ENCODE measurements at places on chromosomes 5 and 9. TPM values are rescaled to one million over a fixed set of nuclear protein-coding genes. Genes with fewer than 3 reads are reported as not detected.

GRCh38 chr9:96874947-96875460, 20.7 kb upstream of the ZNF782 start:
- peaks cover 18% of the 10 kb centered on the region for H3K4me1 ChIP-seq
- no peaks in the 10 kb centered on the region for H3K36me3 ChIP-seq
- peak overlapping the region; percentile 56 for H3K4me3 ChIP-seq
- no peak for DNase-seq
- peak overlapping the region; percentile 59 for H3K27ac ChIP-seq
- peaks cover 38% of the 10 kb centered on the region for H3K27me3 ChIP-seq

- no peak overlapping the region for H3K27ac ChIP-seq
- no peak overlapping the region for H3K4me3 ChIP-seq
- H3K36me3 ChIP-seq, result no peaks in the 10 kb centered on the region
Measured at GRCh38 chr5:142017832-142018427, 5.1 kb upstream of the GNPDA1 start.

DNA sequence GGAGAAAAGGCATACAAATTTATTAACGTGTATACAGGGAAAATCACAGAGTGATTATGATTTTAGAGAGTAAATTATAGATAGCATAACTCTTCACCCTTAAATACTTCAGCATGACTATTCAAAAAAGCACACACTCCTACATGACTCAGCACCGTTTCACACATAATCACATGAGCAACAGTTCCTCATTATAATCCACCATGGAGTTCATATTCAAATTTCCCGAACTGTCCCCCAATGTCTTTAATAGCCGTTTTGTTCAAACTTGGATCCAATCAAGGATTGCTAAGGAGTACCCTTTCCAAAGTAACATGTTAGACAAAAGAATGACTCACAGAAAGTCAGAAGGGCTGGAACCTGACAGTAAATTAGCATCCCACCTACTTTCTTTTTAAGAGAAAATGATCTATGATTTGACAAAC, 32.1 kb downstream of the RAPGEF1 start:
- DNase-seq, result no peak
- peaks cover 96% of the 10 kb centered on the region for H3K4me1 ChIP-seq
- peak overlapping the region; percentile 71 for H3K27ac ChIP-seq
- H3K36me3 ChIP-seq, result no peaks in the 10 kb centered on the region
- H3K27me3 ChIP-seq, result no peaks in the 10 kb centered on the region
- H3K4me3 ChIP-seq, result peak overlapping the region; percentile 18

- H3K27ac ChIP-seq, result no peak overlapping the region
- no peak for DNase-seq
- no peaks in the 10 kb centered on the region for H3K27me3 ChIP-seq
- H3K4me3 ChIP-seq, result no peak overlapping the region
Measured at GRCh38 chr5:114857941-114858551, 311.7 kb downstream of the TRIM36 start.

- H3K27me3 ChIP-seq, result no peaks in the 10 kb centered on the region
- DNase-seq, result no peak
- H3K36me3 ChIP-seq, result peaks cover 32% of the 10 kb centered on the region
- no peak overlapping the region for H3K4me3 ChIP-seq
- no peaks in the 10 kb centered on the region for H3K4me1 ChIP-seq
Measured at GRCh38 chr5:157384971-157385709, 74.9 kb upstream of the NIPAL4 start.

GRCh38 chr9:70998962-70999361, 122.5 kb downstream of the TRPM3 start:
- H3K36me3 ChIP-seq, result no peaks in the 10 kb centered on the region
- DNase-seq, result no peak
- no peaks in the 10 kb centered on the region for H3K27me3 ChIP-seq
- H3K4me1 ChIP-seq, result no peaks in the 10 kb centered on the region
- no peak overlapping the region for H3K4me3 ChIP-seq

DNA sequence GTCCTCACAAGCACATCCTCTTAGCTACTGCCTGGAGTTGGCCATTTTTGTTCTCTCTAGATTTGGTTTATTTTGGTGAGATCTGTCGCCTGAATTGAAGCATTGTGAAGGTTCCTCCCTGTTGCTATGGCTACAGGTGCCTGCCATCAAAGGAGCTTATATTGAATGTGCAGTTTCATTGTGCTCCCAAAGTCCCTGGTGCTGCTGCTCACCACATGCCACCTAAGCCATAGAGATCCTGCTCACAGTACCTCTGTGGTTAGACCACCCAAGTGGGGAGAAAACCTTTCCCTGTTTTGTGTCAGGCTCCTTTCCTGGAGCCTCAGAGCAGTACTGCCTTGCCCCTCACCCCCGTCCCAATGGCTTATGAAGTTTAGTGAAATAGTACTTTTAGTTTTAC, 383.4 kb downstream of the TMEM38B start:
- H3K27me3 ChIP-seq, result no peaks in the 10 kb centered on the region
- H3K4me3 ChIP-seq, result no peak overlapping the region
- DNase-seq, result no peak
- H3K4me1 ChIP-seq, result no peaks in the 10 kb centered on the region

DNA sequence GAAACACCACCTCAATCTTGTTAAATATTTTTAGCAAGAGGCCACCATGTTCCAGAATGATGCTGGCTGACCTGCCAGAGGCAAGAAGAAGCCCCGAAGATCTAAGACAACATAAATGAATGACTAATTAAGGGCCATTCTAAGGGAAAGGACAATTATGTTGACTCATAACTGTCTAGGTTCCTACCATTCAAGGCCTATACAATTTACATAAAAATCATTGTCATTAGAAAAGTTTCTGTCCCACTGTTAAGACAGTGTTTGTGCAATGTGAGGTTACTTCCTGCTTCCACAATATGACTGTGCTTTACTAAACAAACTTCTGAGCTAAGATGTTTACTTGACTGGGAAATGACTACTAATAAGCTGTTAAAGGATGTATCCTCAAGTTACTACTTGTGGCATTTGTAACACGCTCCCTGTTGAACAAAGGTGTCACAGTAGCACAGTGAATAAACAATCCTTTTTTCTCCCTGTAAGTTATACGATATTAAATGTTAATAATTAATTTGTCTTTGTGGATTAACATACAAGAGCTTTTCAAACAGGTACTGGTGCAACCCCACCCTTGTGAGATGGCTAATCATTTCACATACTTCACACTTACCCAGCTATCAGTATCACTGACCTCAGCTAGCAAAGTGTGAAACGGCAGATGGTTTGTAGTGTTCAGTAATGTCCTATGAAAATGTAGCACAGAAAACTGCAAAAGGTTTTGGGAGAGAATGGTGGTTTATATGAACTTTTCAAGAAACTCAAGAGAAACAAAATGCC, 195.8 kb downstream of the EFNA5 start:
- peaks cover 10% of the 10 kb centered on the region for H3K4me1 ChIP-seq
- no peaks in the 10 kb centered on the region for H3K36me3 ChIP-seq
- H3K27ac ChIP-seq, result peak overlapping the region; percentile 61
- DNase-seq, result no peak
- H3K4me3 ChIP-seq, result no peak overlapping the region

DNA sequence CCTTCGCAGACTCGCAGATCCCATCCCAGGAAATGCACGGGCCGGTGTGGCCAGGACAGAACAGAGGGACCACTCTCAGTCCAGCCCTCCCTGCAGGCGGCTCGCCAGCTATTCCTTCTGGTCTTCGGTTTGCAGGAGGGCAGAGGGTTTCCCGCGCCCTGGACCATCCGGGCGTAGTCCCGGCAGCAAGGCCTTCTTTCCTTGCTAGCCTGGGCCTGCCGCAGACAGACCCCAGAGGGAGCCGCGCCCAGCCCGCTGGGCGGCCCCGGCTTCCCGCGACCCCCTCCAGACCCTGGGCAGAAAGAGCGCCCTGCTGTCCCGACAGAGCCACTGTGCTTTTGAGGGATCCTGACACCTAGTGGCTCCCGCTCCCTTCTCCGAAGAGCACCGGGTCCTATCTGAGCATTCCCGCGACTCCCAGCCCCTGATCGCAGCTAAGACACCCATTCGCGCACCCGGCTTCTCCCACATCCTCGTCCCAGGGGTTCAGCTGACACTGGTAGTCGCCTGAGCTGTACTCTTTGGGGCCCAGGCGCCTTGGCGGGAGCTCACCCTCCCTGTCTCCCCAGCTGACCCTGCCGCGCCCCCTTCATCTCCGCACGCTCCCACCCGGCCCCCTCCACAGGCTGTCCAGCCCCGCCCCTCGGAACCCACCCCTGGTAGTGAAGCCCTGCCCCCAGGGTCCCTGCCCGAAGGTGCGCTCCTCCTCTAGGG, 1.1 kb downstream of the CFAP90 start:
- H3K4me1 ChIP-seq, result peaks cover 25% of the 10 kb centered on the region
- peaks cover 22% of the 10 kb centered on the region for H3K27me3 ChIP-seq
- no peaks in the 10 kb centered on the region for H3K36me3 ChIP-seq
- no peak for DNase-seq
- peak overlapping the region; percentile 60 for H3K4me3 ChIP-seq

DNA sequence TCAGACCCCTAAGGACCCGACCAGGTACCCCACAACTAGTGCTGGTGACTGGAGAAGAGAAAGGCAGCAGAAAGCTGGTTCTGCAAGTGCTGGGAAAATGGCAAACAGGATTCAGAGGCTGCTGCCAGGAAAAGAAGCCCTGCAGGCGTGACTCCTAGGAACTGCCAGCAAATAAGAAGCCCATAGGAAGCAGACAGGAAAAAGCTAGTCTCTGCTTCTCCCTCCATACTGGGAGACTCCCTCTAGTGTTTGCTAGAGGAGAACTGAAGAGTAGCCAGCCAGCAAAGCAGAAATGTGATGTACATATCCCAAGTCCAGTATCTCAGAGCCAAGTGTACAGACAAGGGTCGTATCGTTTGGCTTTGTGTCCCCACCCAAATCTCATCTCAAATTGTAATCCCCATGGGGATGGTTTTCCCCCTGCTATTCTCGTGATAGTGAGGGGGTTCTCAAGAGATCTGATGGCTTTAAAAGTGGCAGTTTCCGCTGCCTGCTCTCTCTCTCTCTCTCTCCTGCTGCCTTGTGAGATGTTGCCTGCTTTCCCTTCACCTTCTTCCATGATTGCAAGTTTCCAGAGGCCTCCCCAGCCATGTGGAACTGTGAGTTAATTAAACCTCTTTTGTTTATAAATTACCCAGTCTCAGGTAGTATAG, 38.1 kb upstream of the TUSC1 start:
- H3K36me3 ChIP-seq, result no peaks in the 10 kb centered on the region
- no peaks in the 10 kb centered on the region for H3K27me3 ChIP-seq
- DNase-seq, result no peak
- H3K4me1 ChIP-seq, result no peaks in the 10 kb centered on the region

DNA sequence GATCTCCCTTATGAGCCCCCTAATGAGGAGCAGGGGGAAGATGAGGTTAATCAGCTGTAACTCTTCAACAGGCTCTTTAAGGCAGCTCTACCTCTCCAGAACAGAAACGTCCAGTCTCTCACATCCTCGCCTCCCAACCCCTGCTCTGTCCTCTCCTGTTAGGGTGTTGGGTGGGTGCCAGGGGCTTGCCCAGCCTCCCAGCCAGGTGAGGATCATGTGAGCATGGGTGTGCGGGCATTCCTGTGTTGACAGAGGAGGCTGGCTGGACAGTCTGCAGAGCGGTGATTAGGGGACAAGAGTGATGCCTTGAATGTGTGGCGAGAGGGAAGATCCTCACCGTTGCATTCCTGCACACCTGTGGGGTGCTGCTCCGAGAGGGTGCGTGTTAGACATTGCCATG, 51.7 kb downstream of the CCDC180 start:
- no peak overlapping the region for H3K4me3 ChIP-seq
- no peaks in the 10 kb centered on the region for H3K27me3 ChIP-seq
- H3K4me1 ChIP-seq, result no peaks in the 10 kb centered on the region
- DNase-seq, result no peak
- no peak overlapping the region for H3K27ac ChIP-seq

- no peaks in the 10 kb centered on the region for H3K36me3 ChIP-seq
- H3K27ac ChIP-seq, result no peak overlapping the region
- DNase-seq, result no peak
- H3K4me3 ChIP-seq, result no peak overlapping the region
Measured at GRCh38 chr5:28788954-28789353, 1750.6 kb upstream of the CDH9 start.

DNA sequence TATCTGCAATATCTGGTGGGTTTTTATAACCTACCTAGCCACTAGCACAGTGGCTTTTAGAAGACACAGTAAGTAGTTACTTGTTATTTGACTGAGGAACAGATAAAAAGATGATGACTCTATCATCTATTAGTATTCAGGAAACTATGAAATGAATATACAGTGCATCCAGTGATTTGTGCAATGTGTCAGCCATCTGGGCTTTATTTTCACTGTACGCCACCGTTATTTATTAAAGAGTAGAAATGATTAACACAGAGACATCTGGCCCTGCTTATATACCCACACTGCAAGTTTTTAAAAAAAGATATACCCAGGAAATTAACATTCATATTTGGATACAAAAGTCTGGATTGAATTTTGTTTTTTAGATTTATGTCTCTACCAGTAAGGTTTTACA, 408.4 kb downstream of the PDE4D start:
- peaks cover 9% of the 10 kb centered on the region for H3K4me1 ChIP-seq
- no peak overlapping the region for H3K4me3 ChIP-seq
- H3K36me3 ChIP-seq, result no peaks in the 10 kb centered on the region
- H3K27ac ChIP-seq, result no peak overlapping the region

- no peaks in the 10 kb centered on the region for H3K4me1 ChIP-seq
- H3K4me3 ChIP-seq, result no peak overlapping the region
- DNase-seq, result no peak
Measured at GRCh38 chr5:9356351-9356825, 189.5 kb downstream of the SEMA5A start.

- no peak overlapping the region for H3K4me3 ChIP-seq
- no peaks in the 10 kb centered on the region for H3K4me1 ChIP-seq
- no peaks in the 10 kb centered on the region for H3K27me3 ChIP-seq
- no peak for DNase-seq
Measured at GRCh38 chr9:86368871-86369521, 14.8 kb upstream of the TUT7 start.

DNA sequence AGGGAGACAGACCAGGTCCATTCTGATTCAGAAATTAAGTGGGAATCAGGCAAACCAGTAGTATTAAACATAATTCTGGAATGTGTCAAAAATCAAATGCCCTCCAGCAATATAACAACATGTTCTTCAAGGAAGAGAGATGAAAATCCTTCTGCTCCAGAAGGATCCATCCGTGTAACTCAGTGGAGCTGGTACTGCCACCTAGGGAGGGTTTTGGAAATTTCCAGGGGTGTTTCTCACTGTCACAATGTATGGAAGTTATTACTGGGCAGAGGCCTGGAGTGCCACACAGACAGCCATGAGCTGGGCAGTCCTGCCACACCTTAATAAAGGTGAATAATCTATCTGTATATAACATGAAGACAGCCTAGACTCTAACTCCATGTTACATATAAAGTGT, 87.5 kb downstream of the TTLL11 start:
- no peaks in the 10 kb centered on the region for H3K4me1 ChIP-seq
- H3K27ac ChIP-seq, result no peak overlapping the region
- no peaks in the 10 kb centered on the region for H3K27me3 ChIP-seq

NPR3 gene
- total RNA-seq, result 35.8 TPM

PCDHGA8 gene
- 1.5 TPM for total RNA-seq

ADAMTS19 gene
- total RNA-seq, result not detected

MOB3B gene
- total RNA-seq, result 22.7 TPM

All from lower lobe of right lung (tissue), 2 donors.